PC-3 (cell line): ENCODE measurements at places on chromosomes 5 and 9. TPM values are rescaled to one million over a fixed set of nuclear protein-coding genes. Genes with fewer than 3 reads are reported as not detected.

DNA sequence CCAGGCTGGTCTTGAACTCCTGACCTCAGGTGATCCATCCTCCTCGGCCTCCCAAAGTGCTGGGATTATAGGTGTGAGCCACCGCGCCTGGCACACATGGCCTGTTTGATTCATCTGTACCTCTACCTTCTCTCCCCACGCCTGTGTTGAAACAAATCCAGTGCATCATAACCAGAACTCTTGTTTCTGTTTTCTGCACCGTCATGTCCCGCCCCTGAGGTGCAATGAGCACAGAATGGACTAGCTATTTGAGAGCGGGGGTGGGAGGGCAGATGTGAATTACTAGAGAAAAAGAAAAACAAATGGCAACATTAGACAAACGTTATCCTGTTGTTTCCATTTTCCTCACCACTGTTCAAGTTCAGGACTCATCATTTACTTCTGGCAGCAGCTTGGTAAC lies 10.7 kb upstream of the FAM193B start:
- DNase-seq: no peak

GRCh38 chr5:73440262-73440661 lies 8.3 kb downstream of the FOXD1 start:
- DNase-seq: no peak

DNA sequence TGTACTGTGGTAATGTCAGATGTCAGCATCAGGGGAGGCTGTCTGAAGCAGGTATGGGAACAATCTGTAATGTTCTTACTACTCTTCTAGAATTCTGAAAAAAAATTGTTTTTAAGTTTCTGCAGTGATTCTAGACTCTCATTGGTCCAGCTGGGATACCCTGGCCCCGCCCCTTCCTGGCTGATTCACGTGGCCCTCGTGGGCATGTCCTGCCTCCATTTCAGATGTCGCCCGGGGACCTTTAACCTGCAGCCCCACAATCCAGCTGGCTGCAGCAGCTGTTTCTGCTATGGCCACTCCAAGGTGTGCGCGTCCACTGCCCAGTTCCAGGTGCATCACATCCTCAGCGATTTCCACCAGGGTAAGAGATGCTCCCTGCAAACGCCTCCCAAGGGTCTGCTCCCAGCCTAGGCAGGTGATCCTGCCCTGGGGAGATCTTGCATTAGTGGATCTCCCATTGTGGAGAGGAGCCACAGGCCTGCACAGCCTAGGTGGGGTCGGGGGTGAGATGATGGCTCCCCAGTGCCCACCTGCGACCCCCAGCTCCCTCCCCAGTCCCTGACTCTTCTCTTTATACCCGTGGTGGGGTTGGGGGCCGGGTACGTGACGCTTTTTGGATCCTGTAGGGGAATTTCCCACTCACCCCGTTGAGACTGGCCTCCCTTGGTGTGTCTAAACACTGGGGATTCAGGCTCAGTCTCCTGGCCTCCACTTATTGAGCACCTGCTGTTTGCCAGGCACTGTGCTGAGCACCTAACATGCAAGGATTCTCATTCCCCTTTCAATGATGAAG lies 36.5 kb downstream of the LAMC3 start:
- no peak for DNase-seq

DNA sequence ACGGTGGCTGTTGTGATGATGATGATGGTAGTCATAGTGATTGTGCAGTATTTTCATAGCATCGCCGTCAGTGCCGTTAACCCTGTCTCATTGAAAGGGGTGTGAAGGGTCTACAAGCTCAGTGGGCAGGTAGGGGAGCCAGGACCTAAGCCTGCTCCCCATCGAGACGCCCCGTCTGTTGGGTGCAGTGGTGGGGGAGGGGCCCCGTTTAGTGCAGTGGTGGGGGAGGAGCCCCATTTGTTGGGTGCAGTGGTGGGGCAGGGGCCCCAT lies 68.6 kb downstream of the COL5A1 start:
- DNase-seq: no peak

DNA sequence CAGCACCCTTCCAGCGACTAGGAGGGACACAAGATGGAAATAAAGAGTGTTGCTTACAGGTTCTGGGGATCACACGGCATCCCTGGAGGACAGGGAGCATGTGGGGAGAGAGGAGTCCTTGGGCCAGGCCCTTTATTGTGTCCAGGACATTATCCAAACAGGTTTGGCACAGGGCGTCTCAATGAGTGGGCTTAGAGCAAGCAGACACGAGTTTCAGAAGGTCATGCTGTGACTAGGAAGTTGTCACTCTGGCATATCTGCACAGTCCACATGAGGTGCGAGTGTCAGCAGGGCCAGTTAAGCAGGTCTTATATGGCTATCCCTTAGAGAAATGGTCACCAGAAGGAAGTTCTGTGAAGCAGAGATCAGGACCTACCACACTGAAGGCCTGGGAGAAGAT lies 174.5 kb upstream of the OTULINL start:
- DNase-seq: peak; percentile 34

- DNase-seq: no peak
These were observed 121.1 kb upstream of the GNA14 start for GRCh38 chr9:77769246-77769645.

GRCh38 chr5:180628827-180629750 lies 20.3 kb downstream of the FLT4 start:
- no peak for DNase-seq

- peak; percentile 65 for DNase-seq
These were observed 50.8 kb downstream of the DMRT2 start for GRCh38 chr9:1100945-1101344.

DNA sequence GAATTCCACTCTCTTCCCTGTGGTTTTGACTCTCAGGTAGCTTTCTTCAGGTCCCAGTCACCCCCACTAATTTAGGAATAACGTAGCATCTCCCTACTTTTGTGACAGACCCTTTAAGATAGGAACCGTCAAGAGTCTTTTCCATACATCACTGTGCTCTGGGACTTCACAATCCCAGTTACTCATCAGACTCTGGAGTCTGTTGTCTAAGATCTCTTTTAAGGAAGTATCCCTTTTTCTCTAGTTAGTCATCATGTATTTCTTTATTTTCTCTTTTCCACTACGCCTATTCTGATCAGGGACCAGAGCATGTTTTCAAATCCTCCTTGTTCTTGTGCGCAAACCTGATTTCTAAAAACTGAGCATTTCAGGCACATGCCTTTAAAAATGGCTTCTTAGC lies 143.0 kb downstream of the GOLPH3 start:
- DNase-seq: no peak

DNA sequence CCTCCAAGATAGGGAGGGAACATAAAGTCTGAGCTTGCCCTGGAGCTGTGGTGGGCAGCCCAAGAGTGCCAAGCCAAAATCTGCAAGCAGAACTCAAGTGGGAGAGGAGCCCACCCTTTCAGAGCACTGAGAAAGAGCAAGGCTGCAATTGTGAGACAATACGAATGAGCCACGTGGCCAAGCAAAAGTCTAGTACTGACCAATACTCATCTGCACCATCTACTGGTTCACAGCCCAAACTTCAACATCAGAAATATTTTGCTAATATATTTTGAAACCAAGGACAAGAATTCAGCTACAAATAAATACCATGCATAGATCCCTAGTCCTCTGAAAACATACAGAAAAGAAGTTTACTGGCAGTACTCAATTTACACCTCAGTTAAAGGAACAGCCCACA lies 696.2 kb upstream of the COX7C start:
- DNase-seq: peak; percentile 59

DNA sequence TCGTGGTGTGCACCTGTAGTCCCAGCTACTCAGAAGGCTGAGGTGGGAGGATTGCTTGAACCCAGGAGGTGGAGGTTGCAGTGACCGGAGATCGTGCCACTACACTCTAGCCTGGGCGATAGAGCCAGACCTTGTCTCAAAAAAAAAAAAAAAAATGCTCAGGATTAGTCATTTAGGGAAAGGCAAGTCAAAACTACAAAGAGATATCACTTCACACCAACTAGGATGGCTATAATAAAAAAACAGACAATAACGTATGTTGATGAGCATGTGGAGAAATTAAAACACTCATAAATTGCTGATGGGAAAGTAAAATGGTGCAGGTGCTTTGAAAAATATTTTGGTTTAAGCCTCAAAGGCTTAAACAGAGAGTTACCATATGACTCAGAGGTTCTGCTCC lies 6.3 kb upstream of the ANKRD34B start:
- no peak for DNase-seq

The MOB3B gene
- total RNA-seq: 2.6 TPM in 2 replicates

The CETN3 gene
- total RNA-seq: 28.5 and 39.2 TPM in 2 replicates

The CAVIN4 gene
- 0.95 and 1.0 TPM in 2 replicates for total RNA-seq
